ENCODE measurements at places on chromosomes 5 and 9. TPM values are rescaled to one million over a fixed set of nuclear protein-coding genes. Genes with fewer than 3 reads are reported as not detected.

The IL17B gene
- 7.1 TPM for total RNA-seq

The ARRDC1 gene
- total RNA-seq: 40.5 TPM

DNA sequence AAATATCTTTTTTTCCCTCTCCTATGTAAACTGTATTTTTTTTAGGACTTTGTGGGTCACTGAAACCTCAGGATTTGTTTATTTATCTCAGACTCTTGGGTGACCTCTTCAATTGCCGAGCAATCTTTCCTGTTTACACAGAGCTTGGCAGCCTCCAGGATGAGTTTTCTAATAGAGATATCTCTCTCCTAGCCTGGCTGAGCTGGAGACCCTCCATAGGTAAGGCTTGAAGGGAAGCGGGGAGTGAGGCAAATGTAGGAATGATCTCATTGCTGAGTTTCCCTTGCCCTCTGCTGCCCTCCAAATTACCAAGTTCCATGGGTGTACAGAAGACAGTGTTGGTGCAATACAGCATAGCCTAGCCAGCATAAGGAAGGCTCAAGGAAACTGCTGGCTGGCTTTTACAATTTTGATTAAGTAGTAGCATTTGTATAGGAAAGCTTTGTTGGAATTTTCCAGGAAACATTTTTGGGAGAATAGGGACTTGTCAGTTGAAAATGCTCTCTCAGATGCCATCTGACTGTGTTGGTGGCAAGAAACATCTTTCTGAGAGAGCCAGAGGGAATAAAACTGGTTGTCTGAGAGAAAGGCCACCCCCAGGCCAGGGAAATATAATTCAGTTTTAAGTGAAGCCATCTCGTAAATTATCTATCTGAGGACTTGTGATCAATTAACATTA lies 116.0 kb downstream of the NMUR2 start:
- no peaks in the 10 kb centered on the region for H3K36me3 ChIP-seq
- DNase-seq: no peak
- peaks cover 31% of the 10 kb centered on the region for H3K4me1 ChIP-seq
- no peak overlapping the region for H3K4me3 ChIP-seq

DNA sequence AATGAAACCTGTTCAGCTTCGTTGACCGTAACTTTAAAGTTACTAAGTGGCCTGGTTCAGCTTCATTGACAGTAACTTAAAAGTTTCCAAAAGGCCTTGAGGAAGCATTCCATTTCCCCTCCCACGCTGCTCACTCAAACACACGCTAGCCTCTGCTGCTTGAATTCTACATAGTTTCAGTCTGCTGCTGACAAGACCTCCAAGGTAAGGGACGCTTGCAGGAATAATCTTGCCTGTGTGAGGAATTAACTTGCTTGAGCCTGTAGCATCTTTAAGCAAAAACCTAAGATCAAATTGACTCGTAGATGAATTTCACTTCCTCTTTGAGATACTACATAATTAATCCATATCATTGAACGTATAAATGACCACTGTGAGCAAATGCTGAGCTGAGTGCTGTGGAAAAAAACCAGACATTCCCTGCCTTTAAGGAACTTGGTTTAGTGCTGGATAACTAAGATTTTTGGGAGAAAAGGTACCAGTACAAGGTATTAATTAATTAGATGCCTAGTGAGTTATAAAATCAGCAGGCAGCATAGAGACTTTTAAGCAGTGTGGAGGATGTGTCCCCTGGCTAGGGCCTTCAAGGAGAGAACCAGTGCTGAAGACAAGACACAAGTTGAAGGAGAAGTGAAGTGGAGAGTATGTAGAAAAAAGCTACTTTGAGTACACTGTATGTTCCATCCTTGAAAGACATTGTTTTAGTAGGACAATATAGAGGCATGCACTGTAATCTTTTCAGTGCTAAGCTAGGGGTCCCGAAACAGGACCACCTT lies 39.2 kb downstream of the GRAMD2B start:
- no peaks in the 10 kb centered on the region for H3K27me3 ChIP-seq
- H3K36me3 ChIP-seq: peaks cover 10% of the 10 kb centered on the region
- peaks cover 21% of the 10 kb centered on the region for H3K4me1 ChIP-seq
- no peak for DNase-seq
- H3K27ac ChIP-seq: peak overlapping the region; percentile 4

DNA sequence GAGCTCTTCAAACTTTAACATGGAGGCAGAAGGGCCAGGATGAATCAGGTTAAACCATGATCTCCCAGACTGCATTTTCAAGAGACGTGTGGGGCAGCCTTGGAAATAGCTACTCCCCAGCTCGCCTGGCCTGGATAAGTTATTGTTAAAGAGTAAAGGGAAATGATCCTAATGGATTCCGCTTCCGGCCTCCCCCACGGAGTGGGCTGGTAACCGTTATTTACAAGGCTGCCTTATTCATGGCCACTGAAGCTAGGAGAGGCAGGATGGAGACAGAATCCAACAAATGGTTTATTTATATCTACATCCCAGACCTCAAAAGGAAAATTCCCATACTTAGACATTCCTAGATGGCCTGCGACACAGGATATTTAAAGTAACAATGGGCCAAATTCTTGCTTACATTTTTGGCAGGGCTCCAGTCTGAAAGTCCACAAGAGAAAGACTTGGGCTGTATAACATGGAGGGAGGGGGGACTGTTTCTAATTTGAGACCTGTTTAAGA lies 27.9 kb downstream of the SPRY4 start:
- H3K27ac ChIP-seq: peak overlapping the region; percentile 96
- no peak for DNase-seq
- no peak overlapping the region for H3K4me3 ChIP-seq
- peaks cover 48% of the 10 kb centered on the region for H3K4me1 ChIP-seq

GRCh38 chr9:33225319-33226147 lies 14.4 kb upstream of the SPINK4 start:
- no peaks in the 10 kb centered on the region for H3K36me3 ChIP-seq
- H3K4me1 ChIP-seq: peaks cover 4% of the 10 kb centered on the region
- no peaks in the 10 kb centered on the region for H3K27me3 ChIP-seq

DNA sequence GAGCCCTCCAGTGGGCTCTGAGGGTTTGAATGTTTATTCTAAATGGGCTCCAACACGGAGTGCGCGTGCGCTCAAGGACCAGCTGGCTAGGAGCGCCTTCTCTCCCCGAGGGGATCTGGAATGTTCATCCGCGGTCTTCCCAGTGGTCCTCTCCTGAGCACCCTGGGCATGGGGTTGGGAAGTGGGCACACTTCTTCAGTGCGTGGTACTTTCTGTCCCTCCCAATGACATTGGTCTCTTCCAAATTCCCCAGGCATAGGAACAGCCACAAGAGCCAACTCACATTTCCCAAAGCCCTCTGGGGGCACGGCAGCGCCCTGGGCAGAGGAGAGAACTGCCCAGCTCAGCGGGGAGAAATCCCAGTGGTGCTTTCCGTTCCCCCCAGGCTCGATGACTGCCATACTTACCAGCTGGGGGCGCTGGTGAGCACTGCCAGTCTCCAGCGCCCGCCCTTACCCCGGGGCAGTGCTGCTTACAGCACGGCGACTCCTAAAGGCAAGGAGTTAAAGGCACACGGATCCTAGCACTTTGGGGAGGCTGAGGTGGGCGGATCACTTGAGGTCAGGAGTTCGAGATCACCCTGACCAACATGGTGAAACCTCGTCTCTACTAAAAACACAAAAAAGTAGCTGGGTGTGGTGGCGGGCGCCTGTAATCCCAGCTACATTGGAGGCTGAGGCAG lies 29.9 kb upstream of the OBP2B start:
- H3K36me3 ChIP-seq: no peaks in the 10 kb centered on the region
- H3K27me3 ChIP-seq: no peaks in the 10 kb centered on the region
- H3K4me3 ChIP-seq: peak overlapping the region; percentile 33
- DNase-seq: no peak

GRCh38 chr5:32514806-32515205 lies 70.3 kb upstream of the ZFR start:
- H3K4me3 ChIP-seq: no peak overlapping the region
- H3K27ac ChIP-seq: no peak overlapping the region
- no peaks in the 10 kb centered on the region for H3K36me3 ChIP-seq
- H3K27me3 ChIP-seq: no peaks in the 10 kb centered on the region
- H3K4me1 ChIP-seq: peaks cover 5% of the 10 kb centered on the region
- DNase-seq: no peak

DNA sequence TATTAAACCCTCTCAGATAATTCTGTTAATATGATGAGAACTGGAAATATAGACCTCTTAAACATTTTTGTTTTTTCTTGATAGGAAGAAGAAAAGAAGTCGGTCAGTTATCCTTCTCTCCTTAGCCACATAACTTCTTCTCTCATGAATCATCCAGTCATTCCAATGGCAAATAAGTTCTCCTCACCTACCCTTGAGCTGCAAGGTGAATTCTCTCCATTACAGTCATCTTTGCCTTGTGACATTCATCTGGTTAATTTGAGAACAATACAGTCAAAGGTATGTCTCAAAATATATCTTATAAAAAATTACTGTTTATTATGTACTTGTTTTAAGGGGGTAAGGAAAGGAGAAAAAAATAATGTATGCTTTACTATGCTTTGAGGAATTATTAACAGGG lies 165.3 kb downstream of the MAN2A1 start:
- no peak overlapping the region for H3K27ac ChIP-seq
- no peak for DNase-seq
- H3K27me3 ChIP-seq: no peaks in the 10 kb centered on the region
- H3K36me3 ChIP-seq: peaks cover 11% of the 10 kb centered on the region

DNA sequence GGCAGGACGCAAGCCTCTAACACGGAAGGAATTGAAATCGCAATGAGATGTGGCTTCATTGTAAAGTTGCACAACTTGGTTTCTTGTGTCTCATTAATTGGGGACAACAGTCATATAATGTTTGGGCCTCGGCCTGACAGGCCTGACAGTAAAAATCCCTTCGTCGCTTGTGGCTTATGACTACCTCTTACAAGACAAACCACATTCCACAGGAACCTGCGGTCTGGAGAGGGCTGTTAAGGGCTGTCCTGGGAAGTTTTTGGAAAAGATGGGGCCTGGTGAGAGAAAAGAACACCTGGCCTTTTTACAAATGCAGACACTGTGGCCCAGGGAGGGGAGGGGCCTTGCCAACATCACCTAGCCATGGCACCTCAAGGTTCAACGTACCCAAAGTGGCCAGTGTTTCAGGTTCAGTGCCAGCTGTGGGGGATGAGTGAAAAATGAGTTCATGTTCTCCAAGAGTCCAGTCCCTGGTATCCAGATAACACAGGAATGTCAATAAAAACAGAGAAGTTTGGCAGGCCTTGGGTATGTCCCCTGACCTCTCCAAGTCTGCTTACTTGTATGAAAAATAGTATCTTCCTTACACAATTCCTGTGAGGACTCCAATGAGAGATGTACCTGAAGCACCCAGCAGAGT lies 22.2 kb downstream of the SHB start:
- no peaks in the 10 kb centered on the region for H3K27me3 ChIP-seq
- no peak for DNase-seq
- no peaks in the 10 kb centered on the region for H3K36me3 ChIP-seq
- H3K4me3 ChIP-seq: peak overlapping the region; percentile 54

- DNase-seq: no peak
- no peak overlapping the region for H3K27ac ChIP-seq
- no peaks in the 10 kb centered on the region for H3K27me3 ChIP-seq
- no peak overlapping the region for H3K4me3 ChIP-seq
- H3K4me1 ChIP-seq: no peaks in the 10 kb centered on the region
- no peaks in the 10 kb centered on the region for H3K36me3 ChIP-seq
Measured at GRCh38 chr5:18091758-18092157, 457.5 kb downstream of the TAF11L14 start.
